Caki2 (cell line): ENCODE measurements at places on chromosomes 12 and 14. TPM values are rescaled to one million over a fixed set of nuclear protein-coding genes. Genes with fewer than 3 reads are reported as not detected.

GRCh38 chr14:33916663-33917565, 34.0 kb downstream of the EGLN3 start:
- peak; percentile 67 for DNase-seq

DNA sequence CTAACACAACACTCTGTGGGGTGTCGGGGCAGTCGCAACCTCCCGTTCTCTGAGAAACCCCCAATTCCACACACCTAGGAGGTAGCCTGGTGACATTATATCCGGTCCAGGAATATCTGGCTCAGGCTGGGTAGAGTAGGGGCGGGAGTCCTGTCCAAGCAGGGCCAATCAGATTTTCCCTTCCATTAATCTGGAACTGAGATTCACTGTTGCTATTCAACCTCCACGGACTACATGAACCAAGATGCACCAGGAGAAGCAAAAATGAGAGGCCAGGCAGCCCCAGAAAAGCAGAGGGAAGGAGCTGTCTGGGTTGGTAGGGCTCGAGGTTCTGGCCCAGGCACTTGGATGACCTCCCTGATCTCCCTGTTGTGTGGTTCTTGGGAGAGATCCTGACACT, 51.0 kb downstream of the NINJ2 start:
- no peak for DNase-seq

DNA sequence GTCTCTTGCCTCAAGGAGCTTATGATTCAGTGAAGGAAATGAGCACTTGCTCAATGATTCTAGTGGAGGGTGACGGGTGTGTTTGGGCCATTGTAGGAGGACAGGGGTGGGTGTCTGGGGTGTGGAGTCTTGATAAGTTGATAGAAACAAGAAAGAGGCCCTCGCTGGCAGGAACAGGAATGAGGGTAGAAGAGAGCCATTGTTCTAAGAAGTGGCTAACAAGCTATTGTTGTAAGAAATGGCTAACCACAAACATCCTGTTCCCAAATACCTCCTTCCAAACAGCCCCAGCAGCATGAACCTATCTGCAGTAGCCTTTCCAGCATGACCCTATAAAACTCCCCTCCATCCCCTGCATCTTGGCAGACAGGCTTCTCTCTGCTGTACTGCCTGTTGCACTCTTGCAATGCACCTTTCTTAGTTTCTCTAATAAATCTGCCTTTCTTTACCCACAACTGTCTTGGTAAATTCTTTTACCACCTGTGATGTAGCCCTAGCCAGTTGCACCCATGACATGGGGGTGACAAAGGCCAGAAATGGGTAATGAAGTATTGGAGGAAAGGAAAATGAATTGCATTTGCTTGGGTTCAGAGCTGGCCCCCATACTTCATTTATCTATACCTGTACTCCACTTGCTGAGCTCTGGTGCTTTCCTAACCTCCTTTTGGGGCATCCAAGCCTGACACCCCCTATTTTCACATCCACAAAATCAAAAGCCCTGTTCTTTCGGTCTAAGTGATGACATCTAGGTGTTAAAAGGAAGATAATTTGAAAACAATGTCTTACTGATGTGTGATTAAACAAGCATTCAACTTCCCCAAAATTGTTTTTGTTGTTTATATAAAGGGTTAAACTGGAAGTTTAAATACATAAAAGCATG, 389.1 kb downstream of the GRIN2B start:
- DNase-seq: no peak

GRCh38 chr12:43352001-43352400, 200.0 kb downstream of the ADAMTS20 start:
- DNase-seq: no peak

DNA sequence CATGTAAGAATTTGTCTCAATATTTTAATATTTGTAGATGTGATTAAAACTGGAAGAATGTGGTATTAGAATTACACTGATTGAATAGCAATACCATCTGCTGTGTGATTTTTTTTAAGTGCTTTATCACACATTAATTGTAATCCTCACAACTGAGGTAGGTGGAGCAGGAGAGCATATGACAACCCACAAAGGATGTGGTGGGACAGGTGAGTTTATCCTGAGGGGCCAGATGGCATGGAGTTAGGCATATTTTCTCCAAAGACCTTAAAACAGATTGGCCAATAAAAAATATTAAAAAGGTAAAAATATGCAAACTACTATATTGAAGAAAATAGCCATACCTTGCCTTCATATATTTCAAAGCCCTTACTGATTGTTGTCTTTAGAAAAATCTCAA, 7.8 kb downstream of the LRRC10 start:
- no peak for DNase-seq

DNA sequence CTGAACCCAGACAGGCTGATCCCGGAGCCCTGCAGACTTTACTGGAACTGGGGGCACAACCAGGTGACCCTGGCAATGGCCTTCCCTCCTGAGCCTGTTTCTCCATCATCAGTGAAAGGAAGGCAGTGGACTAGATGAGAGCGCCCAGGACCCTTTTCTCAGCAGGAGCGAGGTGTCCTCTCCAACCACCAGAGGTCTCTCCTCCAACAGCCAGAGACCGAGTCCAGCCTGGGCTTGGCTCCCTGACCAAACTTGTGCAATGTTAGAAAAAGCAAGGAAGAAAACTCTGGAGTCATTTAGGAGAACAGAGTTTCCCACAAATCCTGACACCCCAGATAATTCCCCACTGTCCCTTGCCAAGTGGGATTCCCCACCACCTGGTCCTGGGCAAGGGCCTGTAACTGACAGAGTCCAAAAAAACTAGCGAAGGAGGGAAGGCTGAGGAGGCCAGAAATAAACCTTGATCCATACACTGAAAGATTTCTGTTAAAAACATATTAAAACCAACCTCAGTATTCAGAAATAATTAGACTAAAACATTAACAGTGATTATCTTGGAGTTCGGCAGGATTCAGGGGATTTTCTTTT, 9.0 kb downstream of the RPS6KL1 start:
- DNase-seq: peak; percentile 23

DNA sequence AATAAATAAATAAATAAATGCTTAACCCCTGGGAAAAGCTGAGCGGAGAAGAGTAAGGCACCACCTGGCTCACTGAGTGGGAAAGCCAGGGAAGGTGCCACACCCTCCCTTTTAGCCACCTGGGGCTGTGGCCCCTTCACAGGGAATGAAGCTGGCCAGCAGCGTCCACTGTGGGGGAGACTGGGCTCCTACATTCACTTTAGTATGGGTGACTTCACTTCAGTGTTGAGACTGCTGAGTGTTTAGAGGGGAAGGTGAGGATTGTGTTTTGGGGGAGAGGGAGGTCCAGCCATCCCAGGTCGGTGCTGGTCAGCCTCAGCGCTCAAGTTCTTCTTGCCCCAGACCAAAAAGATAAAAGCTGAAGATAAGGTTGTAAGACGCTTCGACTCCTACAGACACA, 1.6 kb downstream of the NAB2 start:
- no peak for DNase-seq

DNA sequence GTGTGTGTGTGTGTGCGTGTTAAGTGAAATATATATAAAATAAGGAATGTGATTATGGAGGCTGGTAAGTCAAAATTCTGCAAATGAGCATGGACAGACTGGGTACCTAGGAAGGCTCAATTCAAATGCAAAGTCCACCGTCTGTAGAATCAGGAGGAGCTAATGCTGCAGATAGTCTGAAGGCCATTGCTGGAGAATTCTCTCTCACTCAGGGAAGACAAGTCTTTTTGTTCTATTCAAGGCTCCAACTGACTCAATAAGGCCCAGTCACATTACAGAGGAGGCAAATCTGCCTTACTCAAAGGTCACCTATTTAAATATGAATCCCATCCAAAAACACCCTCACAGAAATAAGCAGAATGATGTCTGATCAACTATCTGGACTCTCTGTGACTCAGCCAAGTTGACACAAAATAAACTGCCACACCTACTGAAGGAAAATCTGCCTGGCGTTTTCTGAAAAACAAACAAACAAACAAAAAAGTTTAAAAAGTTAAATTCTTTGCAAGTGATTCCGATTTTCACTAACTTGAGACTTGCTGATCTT, 684 bp upstream of the KLRF2 start:
- no peak for DNase-seq

DNA sequence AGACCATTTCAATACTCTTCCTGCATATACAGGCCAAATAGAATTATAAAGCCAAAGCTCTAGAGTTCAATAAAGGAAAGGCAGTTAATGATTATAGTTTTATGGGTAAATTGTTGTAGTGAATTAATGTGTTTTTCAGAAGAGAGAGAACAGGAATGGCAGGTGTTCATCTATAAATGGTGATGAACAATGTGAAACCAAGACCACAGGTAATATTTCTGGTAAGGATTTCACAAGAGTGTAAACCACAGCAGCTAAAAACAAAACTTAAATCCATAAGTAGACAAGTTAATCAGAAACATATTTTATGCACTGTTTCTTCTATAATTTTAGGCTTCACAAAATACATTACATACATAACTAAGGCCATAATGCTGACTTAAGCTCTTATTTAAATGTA, 204.4 kb downstream of the SYT1 start:
- no peak for DNase-seq

The CD163L1 gene
- total RNA-seq: 4.2 and 10.4 TPM in 2 replicates

The SLC17A8 gene
- total RNA-seq: not detected in 2 replicates

The MYH6 gene
- total RNA-seq: not detected in 2 replicates

The C12orf56 gene
- not detected in 2 replicates for total RNA-seq

The BDKRB2 gene
- 0.14 and 0.87 TPM in 2 replicates for total RNA-seq

The WDHD1 gene
- total RNA-seq: 6.3 and 10.0 TPM in 2 replicates

The RAPGEF3 gene
- 106 and 112 TPM in 2 replicates for total RNA-seq
